ENCODE measurements at places on chromosomes 1 and 21.
A peak's percentile ranks its signal among the peaks of the same experiment; 100 is the strongest.

GRCh38 chr1:2314803-2315673, 76.3 kb downstream of the MORN1 start:
- peak; percentile 67 for DNase-seq

GRCh38 chr1:192811006-192811405, 2.2 kb downstream of the RGS2 start:
- DNase-seq: no peak

GRCh38 chr1:108033550-108033951, 68.6 kb upstream of the VAV3 start:
- DNase-seq: no peak

GRCh38 chr1:73839922-73840321, 358.1 kb downstream of the LRRIQ3 start:
- DNase-seq: no peak

GRCh38 chr1:61273167-61273705, 190.9 kb downstream of the NFIA start:
- DNase-seq: no peak

- peak; percentile 33 for DNase-seq
These were observed 55.9 kb downstream of the CD58 start for GRCh38 chr1:116514708-116515525.

GRCh38 chr1:226682871-226683814, 55.9 kb downstream of the ITPKB start:
- DNase-seq: no peak

GRCh38 chr1:154877370-154877974, 7.4 kb upstream of the KCNN3 start:
- no peak for DNase-seq

GRCh38 chr1:178587975-178588374, 75.1 kb downstream of the TEX35 start:
- no peak for DNase-seq

GRCh38 chr1:6329851-6330250, 63.7 kb downstream of the ACOT7 start:
- no peak for DNase-seq

DNA sequence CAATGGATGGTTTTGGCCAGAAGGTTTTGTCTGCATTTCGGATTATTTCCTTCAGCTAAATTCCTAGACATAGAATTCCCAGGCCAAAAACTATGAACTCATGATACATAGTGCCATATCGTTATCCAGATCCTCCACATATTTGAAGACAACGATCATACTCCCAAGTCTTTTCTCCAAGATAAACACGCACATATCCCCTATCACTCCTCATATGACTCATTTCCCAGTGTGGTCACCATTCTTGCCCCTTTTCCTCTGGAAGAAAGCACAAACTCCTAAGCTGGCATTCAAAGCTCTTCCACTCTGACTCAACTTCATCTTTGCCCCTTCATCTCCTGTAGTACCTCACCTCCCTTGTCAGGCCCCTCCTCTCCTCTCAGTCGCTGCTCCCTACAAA, 277.6 kb downstream of the PLPP3 start:
- no peak for DNase-seq

GRCh38 chr1:55751776-55752175, 536.6 kb upstream of the USP24 start:
- no peak for DNase-seq

- DNase-seq: no peak
These were observed 99.9 kb downstream of the XCL2 start for GRCh38 chr1:168443899-168444298.

GRCh38 chr1:212671342-212672031, 28.2 kb downstream of the BATF3 start:
- DNase-seq: no peak

DNA sequence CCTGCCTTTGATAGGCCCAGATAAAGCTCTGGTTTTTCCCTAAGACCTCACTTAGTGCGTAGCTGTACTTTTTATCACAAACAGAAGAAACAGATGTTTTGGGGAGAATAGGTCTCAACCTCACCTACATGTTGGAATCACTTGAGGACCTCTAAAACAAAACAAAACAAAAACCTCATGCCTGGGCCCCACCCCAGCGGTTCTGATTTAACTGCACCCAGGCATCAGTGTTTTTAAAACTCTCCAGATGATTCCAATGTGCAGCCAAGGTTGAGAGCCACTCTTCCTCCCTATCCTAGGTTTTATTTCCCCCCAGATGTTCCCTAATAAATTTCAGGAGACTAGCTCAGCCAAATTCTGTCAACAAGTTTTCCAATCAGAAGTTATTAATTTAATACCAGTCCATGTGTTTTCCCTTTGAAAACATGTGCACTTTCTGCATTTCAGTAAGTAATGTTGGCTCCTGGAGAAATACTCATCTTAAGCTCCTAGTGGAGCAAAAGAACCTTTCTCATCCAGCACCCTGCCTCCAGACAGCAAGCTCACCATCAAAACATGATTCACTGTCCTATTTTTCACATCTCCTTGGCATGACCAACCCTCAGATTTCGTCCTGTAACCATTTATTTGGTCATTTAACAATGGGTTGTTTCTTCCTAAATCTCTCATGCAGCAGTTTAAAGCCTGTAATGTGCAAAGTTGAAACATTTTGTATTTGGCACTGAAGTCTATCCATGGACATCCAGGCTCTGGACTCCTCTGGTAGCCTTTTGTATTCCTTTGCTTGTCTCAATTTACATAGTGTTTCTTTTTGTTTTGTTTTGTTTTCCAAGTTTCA, 27.5 kb downstream of the LRRC8C start:
- DNase-seq: no peak

GRCh38 chr1:16032388-16033102, 10.7 kb downstream of the CLCNKA start:
- no peak for DNase-seq

- DNase-seq: no peak
These were observed 12.6 kb downstream of the SLAMF8 start for GRCh38 chr1:159839116-159839849.

- peak; percentile 54 for DNase-seq
These were observed 4.9 kb upstream of the TNFRSF1B start for GRCh38 chr1:12161662-12162458.

- no peak for DNase-seq
These were observed 93.1 kb downstream of the RGL1 start for GRCh38 chr1:183898001-183898396.

GRCh38 chr21:42781150-42781970, 98.0 kb downstream of the WDR4 start:
- DNase-seq: no peak

DNA sequence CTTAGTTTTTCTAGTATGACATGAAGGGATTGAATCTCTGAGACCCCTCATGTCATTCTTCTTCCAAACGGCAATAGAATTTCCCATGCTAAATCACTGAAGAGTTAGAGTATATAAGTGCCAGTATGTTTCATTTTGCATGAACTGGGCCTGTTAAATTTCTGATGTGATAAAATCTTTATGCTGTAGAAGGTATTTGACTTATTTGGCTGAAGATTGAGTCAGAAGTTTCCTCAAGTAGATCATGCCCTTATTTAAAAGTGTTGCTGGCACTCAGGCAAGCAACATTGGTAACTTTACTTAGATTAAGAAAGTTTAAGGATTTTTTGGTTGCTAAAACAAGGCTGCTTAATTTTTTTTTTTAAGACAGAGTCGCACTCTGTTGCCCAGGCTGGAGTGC, 13.3 kb downstream of the ATF6 start:
- DNase-seq: no peak

- DNase-seq: no peak
These were observed 6.1 kb upstream of the GJB3 start for GRCh38 chr1:34774957-34775356.

DNA sequence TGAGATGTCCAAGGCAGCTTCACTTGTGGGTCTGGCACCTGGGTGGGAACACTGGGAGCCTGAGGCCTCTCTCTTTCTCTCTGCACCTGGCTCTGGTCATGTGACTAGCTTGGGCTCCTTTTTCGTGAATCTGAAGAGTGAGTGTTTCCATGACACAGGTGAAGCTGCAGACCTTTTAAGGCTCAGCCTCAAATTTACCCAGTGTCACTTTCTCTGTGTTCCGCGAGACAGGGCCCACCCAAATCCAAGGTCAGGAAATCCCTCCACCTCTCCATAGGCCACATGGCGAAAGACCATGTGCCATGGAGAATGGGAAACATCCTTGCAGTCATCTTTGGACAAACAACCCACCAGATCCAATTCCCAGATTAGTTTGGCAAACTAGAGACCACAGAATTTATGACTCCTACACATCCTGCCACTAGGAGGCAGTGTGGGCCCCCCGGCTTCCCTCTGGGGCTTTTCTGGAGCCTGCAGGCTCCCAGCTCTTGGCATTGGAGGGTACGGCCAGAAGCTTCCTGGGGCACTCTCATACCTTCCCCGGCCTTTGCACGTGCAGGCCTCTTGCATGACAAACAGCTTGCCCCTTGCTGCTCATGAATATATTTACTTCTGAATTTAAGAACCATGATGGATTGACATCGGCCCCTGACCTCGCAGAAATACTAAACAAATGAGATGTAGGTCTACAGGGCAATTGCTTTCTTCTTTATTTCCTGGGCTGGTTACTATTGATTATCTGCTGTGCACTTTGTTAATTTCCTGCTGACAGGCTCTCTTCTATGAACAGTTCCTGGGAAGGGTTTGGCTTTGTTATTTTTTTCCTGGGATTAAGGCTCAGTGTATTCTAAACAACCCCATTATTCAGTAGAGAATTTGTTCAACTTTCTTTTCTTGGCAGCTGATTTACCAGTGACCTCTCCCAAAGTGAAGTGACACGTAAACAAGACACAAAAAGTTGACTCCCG, 180.7 kb downstream of the KAZN start:
- DNase-seq: peak; percentile 4

- no peak for DNase-seq
These were observed 22.9 kb downstream of the DDX20 start for GRCh38 chr1:111778541-111779051.

Data from activated T-cell treated with anti-CD3 and anti-CD28 coated beads for 4 hours (primary cell).